Endothelial cell of umbilical vein (primary cell): ENCODE measurements at places on chromosomes 4 and X.

DNA sequence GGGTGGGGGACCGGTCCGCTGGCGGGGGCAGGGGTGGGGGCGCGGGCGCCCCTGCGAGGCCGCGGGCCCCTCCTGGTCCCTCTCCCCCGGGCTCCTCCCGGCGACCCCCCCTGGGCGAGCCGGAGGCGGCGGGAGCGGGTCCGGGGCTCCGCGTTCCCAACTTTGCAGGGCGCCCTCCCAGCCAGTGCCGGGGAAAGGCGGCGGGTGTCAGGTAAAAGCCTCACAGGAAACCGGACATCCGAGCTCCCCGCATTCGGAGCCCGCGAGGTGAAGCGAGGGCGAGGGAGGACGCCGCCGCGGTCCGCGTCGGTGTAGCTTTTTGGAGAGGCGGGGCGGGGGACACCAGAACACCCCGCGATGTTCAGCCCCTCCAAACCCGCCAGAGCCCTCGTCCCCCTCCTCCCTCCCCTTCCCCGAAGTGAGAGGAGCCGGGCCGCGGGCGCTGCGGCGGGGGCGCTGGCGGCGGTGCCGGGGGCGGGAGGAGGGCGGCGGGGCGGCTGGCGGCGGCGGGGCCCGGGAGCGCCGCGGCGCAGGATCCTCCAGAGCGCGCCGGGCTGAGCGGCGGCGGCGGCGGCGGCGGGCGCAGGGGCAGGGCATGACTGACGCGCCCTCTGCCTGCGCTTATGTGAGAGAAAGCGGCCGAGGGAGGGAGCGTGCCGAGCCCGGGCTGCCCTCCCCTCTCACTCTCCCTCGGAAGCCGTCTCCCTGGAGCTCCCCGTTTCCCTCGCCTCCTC is at the start of gene VEGFC:
Gene VEGFC, minus strand, starts transcription at position 597 of the 734 bp plus-strand sequence. CDS start 611 bp downstream, outside the sequence.
- peak within 1 kb of the TSS; percentile 89 for H3K4me3 ChIP-seq
- no peaks in the 10 kb centered on the region for H3K27me3 ChIP-seq
- no peaks in the 10 kb centered on the region for H3K36me3 ChIP-seq
- peaks cover 36% of the 10 kb centered on the region for H3K4me1 ChIP-seq
- peak; percentile 69 for DNase-seq

DNA sequence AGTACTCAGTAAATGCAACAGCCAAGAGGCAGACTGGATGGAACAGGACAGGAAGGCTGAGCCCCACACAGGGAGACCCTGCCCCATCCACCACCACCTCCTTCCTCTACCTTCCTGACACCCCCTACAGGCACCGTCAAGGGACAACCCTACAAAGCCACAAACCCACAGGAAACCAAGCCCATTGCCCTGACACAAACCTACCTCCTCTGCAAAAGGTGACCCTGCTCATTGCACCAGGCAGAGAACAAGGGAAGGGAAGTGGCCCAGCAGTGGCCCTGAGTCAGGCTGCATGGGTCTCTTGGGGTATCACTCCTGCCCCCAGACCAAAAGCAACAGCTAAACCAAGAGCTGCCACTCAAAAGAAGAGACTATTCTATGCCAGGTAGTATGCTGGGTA is 21.0 kb downstream of the JAKMIP1 start:
- H3K4me1 ChIP-seq: no peaks in the 10 kb centered on the region
- H3K27ac ChIP-seq: no peak overlapping the region
- no peaks in the 10 kb centered on the region for H3K36me3 ChIP-seq
- H3K27me3 ChIP-seq: no peaks in the 10 kb centered on the region

DNA sequence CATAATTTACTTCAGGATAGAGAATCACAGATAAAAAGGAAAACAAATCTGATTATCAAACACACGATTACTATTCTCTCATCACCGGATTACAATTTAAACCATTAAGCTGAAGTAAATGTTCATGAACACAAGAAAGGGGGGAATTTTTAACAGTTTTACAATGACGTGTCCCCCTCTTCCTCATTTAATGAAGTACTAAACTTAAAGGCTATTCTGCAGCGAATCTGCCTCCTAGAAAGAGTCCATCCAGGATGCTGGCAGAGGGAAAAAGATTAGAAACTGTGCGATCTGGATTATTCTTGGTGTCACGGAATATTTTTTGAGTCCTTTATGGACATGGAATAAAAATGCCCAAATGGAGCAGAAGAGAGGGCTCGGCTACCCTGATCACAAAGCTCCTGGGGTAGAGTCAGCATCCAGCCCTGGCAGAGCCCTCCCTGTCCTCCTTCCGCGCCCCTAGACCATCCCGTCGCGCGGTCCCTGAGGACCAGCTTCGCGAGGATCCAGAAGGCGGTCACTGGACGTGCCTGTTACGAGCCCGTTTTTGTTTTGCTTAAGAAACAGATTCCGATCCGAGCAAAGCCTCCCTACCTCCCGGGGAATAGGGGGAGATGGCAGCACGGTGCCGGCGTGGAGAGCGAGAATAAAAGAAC is 1.2 kb downstream of the ELF2 start:
- DNase-seq: no peak
- no peaks in the 10 kb centered on the region for H3K36me3 ChIP-seq
- H3K4me3 ChIP-seq: peak overlapping the region; percentile 90
- H3K27ac ChIP-seq: peak overlapping the region; percentile 79
- H3K27me3 ChIP-seq: no peaks in the 10 kb centered on the region
- peaks cover 7% of the 10 kb centered on the region for H3K4me1 ChIP-seq

DNA sequence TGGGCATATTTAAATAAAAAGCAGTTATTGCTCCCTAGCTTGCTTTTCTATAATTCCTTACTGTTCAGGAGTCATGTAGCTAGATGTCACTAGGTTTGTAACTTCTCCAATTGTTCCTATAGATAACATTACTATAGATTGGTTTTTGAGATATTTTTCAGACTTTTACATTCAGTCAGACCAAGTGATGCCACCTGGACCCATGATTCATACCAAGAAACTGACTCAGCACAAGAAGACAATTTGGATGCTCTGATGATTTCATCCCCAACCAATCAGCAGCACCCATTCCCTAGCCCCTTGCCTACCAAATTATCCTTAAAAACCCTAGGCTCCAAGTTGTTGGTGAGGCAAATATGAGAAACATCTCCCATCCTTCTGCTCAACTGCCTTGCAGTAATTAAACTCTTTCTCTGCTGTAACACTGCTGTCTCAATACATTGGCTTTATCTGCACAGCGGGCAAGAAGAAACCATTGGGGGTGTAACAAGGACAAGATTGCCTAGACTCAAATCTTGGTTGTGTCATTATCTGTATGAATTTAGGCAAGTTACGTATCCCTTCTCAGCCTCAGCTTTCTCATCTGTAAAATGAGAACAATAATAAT is 11.8 kb upstream of the NEIL3 start:
- H3K27ac ChIP-seq: no peak overlapping the region
- H3K36me3 ChIP-seq: no peaks in the 10 kb centered on the region
- H3K4me1 ChIP-seq: no peaks in the 10 kb centered on the region
- no peak overlapping the region for H3K4me3 ChIP-seq

GRCh38 chrX:112380541-112381278 is 298.1 kb upstream of the TRPC5 start:
- H3K36me3 ChIP-seq: no peaks in the 10 kb centered on the region
- no peaks in the 10 kb centered on the region for H3K27me3 ChIP-seq
- H3K27ac ChIP-seq: no peak overlapping the region

DNA sequence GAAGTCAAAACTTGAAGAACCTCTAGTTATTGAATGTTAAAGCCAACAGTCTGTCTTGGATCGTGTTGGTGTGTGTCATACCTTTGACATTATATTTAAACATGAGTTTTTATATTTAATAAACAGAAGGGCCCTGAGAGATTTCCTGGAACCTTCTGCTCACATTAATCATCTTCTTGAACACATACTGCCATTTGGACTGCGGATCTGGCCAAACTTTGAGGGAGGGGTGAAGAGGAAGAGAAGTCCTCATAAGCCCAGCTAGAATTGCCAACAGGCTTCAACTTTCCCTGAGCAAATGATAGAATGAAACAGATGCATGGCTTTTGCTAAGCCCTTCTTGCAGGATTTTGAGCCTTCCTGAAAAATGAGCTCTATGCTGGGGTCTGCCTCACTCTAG is 27.4 kb downstream of the CCKAR start:
- H3K27me3 ChIP-seq: peaks cover 8% of the 10 kb centered on the region
- no peaks in the 10 kb centered on the region for H3K4me1 ChIP-seq
- no peak for DNase-seq

- no peaks in the 10 kb centered on the region for H3K27me3 ChIP-seq
- DNase-seq: no peak
- H3K4me3 ChIP-seq: no peak overlapping the region
- no peak overlapping the region for H3K27ac ChIP-seq
- H3K4me1 ChIP-seq: no peaks in the 10 kb centered on the region
- H3K36me3 ChIP-seq: no peaks in the 10 kb centered on the region
These were observed 24.8 kb downstream of the ELF2 start for GRCh38 chr4:139152249-139152648.

- DNase-seq: peak; percentile 65
- peaks cover 5% of the 10 kb centered on the region for H3K27me3 ChIP-seq
- no peaks in the 10 kb centered on the region for H3K4me1 ChIP-seq
- no peak overlapping the region for H3K27ac ChIP-seq
- H3K4me3 ChIP-seq: no peak overlapping the region
These were observed 11.1 kb downstream of the FABP2 start for GRCh38 chr4:119310826-119311225.

GRCh38 chr4:128347930-128348660 is 60.5 kb upstream of the PGRMC2 start:
- no peak overlapping the region for H3K27ac ChIP-seq
- no peaks in the 10 kb centered on the region for H3K36me3 ChIP-seq
- no peaks in the 10 kb centered on the region for H3K27me3 ChIP-seq
- DNase-seq: no peak
- H3K4me1 ChIP-seq: peaks cover 4% of the 10 kb centered on the region
- no peak overlapping the region for H3K4me3 ChIP-seq

- peaks cover 30% of the 10 kb centered on the region for H3K4me1 ChIP-seq
- H3K4me3 ChIP-seq: peak overlapping the region; percentile 53
- peak; percentile 19 for DNase-seq
- H3K27ac ChIP-seq: no peak overlapping the region
- no peaks in the 10 kb centered on the region for H3K36me3 ChIP-seq
These were observed 1.7 kb downstream of the PDGFC start for GRCh38 chr4:156969911-156970310.

DNA sequence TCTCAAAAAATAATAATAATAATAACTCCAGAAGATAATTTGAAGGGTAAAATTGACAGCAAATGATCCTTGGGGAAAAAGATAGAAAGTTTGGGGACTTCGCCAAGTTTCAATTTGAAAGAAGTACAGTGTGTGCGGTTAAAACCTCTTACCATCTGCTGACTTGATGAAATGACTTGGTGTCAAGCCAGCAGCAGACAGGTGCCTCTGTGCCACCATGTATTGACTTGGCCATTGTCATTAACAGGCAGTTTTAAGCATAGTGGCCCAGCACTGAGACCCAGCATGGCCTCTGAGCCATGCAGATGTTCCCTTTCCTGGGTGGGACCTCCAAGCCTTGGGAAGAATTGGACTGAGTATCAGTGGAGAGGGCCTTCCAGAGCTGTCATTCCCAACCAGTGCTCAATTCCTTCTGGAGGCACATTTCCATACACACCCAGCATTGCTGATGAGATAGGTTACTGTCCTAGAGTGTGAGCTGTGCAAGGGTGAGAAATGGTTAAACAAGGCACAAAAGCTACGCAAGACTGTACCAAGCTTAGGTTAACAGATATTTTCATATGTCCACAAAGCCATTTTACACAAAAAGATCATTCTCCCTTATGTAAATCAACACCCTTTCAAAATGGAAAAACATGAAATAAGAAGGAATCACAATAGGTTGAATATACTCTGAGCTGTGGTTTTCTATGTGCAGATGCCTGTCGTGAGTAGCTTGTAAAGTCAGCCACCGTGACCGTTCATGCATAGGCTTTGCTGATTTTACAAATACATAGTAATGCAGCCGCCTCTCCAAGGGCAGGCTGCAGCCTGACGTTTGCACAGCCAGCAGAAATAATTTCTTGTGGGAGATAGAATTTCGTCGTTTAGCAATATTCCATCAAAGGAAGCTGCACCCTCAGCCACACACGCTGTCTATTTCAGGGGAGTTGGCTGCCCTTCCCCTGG is 59.4 kb upstream of the FBXW7 start:
- H3K4me3 ChIP-seq: no peak overlapping the region
- H3K36me3 ChIP-seq: no peaks in the 10 kb centered on the region
- peaks cover 7% of the 10 kb centered on the region for H3K27me3 ChIP-seq
- H3K27ac ChIP-seq: no peak overlapping the region
- H3K4me1 ChIP-seq: no peaks in the 10 kb centered on the region

DNA sequence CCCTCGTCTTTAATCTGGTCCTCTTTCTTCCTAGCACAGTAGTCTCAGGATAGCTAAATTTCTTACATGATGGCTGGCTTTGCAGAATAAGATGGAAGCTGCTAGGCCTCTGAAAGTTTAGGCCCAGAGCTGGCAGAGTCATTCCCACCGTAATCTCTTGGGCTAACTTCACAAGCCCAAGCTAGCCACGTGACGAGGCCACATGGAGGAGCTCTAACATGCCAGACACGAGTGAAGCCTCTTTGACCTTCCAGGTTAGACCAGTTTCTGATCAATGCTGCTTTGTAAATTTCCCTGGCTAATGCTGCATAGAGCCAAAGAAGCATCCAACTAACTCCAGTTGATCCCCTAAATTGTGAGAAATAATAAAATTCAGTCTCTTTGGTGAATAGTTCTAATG is 9.5 kb upstream of the CENPE start:
- no peak for DNase-seq
- H3K4me3 ChIP-seq: no peak overlapping the region
- no peaks in the 10 kb centered on the region for H3K4me1 ChIP-seq
- H3K36me3 ChIP-seq: no peaks in the 10 kb centered on the region

DNA sequence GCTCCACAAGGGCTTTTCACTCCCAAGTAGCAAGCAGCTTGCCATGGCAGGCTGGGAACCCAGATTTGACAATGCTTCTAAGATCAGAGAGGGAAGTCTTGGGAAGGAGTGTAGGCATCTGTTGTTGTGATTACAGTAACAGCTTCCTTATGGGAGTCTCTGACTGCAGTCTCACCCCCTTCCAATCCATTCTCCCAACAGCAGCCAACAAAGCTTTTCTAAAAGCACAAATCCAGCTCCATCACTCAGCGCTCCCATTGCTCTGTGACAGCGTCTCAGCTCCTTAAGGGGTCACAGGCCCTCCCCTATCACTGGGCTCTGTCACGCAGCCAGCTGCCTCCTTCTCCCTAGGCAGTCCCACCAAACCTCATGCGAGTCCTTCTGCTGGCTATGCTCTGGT is 7.1 kb downstream of the IGFBP7 start:
- peaks cover 45% of the 10 kb centered on the region for H3K4me1 ChIP-seq
- H3K27ac ChIP-seq: peak overlapping the region; percentile 75
- H3K27me3 ChIP-seq: no peaks in the 10 kb centered on the region
- H3K4me3 ChIP-seq: no peak overlapping the region
- H3K36me3 ChIP-seq: peaks cover 2% of the 10 kb centered on the region
- DNase-seq: peak; percentile 59

DNA sequence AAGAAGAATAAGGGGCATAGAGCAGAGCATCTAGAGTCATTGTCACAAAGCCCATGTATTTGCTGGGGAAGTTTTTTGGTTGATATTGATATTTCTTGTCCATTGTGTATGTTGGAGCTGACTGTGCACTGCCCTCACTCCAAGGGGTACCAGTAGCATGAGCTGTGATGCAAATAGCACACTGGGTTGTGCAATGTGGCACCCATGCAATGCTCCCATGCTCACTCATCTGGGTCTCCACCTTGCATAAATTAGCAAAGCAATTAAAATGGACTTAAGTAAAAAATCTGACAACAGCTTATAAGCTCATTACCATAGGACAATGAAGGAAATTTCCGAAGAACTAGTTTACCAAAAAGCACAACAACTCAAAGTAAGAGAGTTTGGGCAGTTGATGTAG is 87.9 kb downstream of the NHS start:
- no peaks in the 10 kb centered on the region for H3K4me1 ChIP-seq
- H3K27me3 ChIP-seq: no peaks in the 10 kb centered on the region
- H3K36me3 ChIP-seq: no peaks in the 10 kb centered on the region
- no peak overlapping the region for H3K27ac ChIP-seq

- H3K36me3 ChIP-seq: no peaks in the 10 kb centered on the region
- no peaks in the 10 kb centered on the region for H3K4me1 ChIP-seq
- no peak overlapping the region for H3K4me3 ChIP-seq
- DNase-seq: no peak
- H3K27ac ChIP-seq: no peak overlapping the region
- H3K27me3 ChIP-seq: no peaks in the 10 kb centered on the region
These were observed 109.6 kb upstream of the ANK2 start for GRCh38 chr4:112939901-112940300.
